ENCODE measurements at places on chromosomes 6 and 20.

GRCh38 chr6:111427341-111428116, 55.5 kb downstream of the REV3L start:
- DNase-seq = peak; percentile 23

DNA sequence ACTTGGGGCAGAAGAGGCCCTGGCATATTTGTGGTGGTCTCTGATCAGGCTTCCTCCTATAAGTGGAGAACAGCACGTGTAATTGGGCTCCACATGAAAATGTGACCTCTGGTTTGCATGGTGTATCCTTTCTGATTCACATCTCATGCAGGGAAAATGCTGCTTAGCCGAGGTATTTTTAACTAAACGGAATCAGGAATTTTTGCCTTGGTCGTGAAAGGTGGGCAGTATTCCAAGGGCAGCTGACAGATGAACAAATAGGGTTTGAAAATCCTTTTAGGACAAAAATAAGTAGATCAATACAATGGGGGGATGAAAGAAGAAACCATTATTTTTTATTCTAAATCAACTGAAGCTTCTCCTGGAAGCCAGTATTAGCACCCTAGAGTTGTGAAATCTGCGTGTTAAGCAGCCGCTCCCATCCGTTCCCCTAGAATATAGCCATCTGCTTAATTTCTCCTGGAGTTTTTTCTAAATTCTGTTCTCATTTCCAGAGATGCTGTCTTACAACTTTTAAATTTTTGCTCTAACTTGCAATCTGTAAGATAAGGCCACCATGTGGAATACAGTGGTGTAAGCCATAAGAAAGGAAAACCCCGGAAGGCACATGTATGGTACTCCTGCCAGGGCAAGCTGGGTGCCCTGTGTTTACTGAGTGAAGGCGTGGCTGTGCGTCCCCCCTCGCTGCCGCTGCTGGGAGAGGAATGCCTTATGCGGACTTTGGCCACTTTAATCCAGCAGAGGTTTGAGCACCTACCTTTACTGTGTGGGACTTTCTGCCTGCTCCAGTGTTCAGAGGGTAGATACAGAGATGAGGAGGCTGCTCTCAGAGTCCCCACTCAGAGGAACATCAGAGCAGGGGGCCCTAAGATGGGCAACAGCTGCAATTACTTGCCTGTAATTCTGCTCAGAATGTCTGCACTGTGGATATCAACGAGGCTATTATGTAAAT, 52.4 kb downstream of the SYNJ2 start:
- no peak for DNase-seq

GRCh38 chr6:20939161-20939775, 405.0 kb downstream of the CDKAL1 start:
- DNase-seq = no peak

DNA sequence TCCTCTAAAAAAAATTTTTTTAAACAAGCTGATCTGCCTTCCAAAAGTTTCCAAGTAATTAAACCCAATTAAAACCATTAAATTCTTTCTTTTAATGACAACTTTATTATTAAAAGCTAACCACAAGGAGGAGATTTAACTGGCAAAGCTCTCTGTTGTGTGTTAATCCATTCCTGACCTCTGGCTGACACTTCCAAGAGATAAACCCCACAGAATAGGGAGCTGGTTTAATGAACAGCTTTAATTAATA, 230.8 kb downstream of the EYA2 start:
- DNase-seq = no peak

GRCh38 chr6:73728548-73729205, 32.7 kb downstream of the CD109 start:
- no peak for DNase-seq

GRCh38 chr20:46488451-46488850, 24.9 kb downstream of the ZNF334 start:
- no peak for DNase-seq

DNA sequence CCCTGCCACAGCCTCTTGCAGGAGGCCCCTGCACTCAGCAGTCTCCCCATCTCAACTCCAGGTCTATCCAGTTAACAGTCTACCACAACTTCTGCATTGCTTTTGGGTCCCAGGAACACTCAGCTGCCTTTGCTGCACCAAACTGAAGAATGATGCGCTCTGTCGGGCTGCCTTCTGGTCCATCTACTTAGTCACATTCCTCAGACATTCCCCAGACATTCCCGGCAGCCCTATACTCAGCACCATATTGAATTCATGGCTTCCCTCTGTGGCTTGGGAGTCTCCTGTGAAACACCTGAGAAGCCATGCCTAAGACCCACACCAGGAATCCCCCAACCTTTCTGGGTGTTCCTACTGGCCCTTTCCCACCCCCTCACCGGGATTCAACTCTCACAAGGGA, 99.6 kb upstream of the COL21A1 start:
- no peak for DNase-seq

GRCh38 chr6:142297996-142298753, 3.6 kb upstream of the ADGRG6 start:
- no peak for DNase-seq

DNA sequence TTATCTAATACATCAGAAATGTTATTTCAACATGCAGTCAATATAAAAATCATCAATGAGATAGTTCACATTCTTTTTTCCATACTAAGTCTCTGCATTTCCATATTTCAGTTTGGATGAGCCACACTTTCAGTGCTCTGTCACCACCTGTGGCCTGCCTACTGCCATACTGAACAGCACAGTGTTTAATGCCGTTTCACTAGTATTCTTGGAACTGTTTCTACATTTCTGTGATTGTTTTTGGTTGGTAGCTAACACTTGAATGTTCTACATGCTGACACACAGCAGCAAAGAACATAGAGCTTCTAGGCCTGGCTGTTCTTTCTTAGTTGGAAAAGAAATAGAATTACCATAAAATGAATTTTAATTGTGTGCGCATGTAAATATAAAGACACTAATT, 61.4 kb upstream of the KIF25 start:
- no peak for DNase-seq

DNA sequence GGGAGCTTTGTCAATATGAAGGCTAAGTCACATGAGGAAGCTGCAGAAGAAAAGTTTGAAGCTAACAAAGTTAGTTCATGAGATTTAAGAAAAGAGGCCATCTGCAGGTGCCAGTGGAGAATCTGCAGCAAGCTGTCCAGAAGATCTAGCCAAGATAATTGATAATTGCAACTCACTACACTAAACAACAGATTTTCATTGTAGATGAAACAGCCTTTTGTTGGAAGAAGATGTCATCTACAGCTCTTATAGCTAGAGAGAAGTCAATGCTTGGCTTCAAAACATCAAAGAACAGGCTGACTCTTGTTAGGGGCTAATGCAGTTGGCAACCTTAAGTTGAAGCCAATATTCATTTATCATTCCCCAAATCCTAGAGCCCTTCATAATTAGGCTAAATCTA, 83.7 kb downstream of the RIN2 start:
- DNase-seq = no peak

DNA sequence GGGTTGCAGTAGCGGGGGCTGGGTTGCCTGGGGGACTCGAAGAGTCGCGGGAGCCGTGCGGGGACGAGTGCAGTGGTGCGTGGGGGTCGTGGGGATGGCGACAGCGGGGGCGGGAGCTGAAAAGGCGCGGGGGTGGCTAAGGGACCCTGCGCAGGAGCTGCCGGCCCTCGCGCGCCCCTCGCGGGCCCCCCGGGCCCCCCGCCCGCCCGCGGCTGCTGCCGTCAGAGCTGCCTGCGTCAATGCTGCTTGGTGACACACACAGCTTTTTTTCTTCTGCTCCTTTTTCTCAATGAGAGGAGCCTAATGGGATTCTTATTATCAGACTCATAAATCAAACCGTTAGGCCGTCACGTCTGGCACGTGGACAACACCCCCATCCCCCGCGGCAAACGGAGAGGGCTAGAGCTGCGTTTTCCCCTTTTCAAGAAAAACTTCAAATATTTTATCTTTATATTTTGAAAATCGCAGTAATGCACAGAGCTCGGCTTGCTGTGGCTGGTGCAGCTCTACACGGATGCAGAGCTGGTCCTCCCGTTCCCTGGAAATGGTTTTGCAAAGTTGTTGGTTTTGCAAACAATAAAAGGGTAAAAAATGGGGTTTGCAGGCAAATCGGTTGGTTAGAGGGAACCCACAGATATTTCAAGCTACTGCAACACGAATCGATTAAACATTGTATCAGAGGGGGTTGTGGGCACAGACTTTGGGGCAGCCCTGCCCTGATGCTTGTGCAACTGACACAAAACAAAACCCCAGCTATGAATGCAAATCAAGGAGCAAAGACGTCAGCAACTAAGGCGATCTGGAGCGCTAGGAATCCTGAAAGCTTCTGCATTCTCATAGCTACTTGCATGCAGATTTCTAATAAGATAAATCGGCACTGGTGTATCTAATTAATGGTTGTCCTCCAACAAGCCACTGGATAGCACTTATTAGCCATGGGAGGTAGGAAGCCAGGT, 161.4 kb downstream of the TBXT start:
- no peak for DNase-seq

DNA sequence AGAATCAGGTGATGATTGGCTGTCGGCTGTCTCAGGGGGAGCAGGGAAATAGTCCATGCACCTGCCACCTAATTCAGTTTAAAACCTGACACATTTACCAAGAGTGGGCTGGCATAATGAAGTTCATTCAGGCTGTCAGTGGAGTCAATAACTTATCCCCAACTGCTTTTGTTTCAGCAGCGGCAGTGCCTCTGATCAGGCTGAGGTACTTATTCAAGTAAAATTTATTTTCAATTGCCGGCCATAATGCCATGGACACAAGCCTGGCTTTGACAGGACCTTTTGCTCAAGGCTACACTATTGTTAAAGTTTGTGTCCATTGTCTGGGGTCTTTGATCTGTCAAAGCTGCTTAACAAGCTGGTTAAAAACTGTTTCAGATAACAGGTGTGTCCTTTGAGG, 20.6 kb downstream of the OLIG3 start:
- no peak for DNase-seq
